ENCODE measurements at places on chromosomes 5 and 9. TPM values are rescaled to one million over a fixed set of nuclear protein-coding genes. Genes with fewer than 3 reads are reported as not detected.

CORO2A gene
- total RNA-seq: 4.9 TPM

ROR2 gene
- 4.4 TPM for total RNA-seq

OCLN gene
- total RNA-seq: 66.1 TPM

GKAP1 gene
- total RNA-seq: 0.52 TPM

FANCG gene
- total RNA-seq: 13.0 TPM

LRRC26 gene
- total RNA-seq: not detected

RAI14 gene
- total RNA-seq: 174 TPM

FGD3 gene
- 0.52 TPM for total RNA-seq

NREP gene
- total RNA-seq: 85.8 TPM

LCN9 gene
- total RNA-seq: not detected

CBY3 gene
- total RNA-seq: not detected

GGTA1 gene
- not detected for total RNA-seq

NSA2 gene
- 160 TPM for total RNA-seq

KCNV2 gene
- total RNA-seq: not detected
